ENCODE measurements at places on chromosomes 2 and 18. TPM values are rescaled to one million over a fixed set of nuclear protein-coding genes. Genes with fewer than 3 reads are reported as not detected.

NDUFAF7 gene
- 21.9 TPM for total RNA-seq

SPP2 gene
- total RNA-seq: not detected

TSPYL6 gene
- not detected for total RNA-seq

POTEC gene
- not detected for total RNA-seq

SLC4A5 gene
- 1.2 TPM for total RNA-seq

RAB12 gene
- total RNA-seq: 79.4 TPM

CDKL4 gene
- not detected for total RNA-seq

TOGARAM2 gene
- total RNA-seq: 0.44 TPM

FKBP1B gene
- 4.6 TPM for total RNA-seq

CDK15 gene
- total RNA-seq: not detected

FOXI3 gene
- total RNA-seq: not detected

CRACDL gene
- 29.6 TPM for total RNA-seq

UGP2 gene
- total RNA-seq: 89.5 TPM

MOGAT1 gene
- 0.35 TPM for total RNA-seq

SULT1C4 gene
- total RNA-seq: not detected

ABCG5 gene
- total RNA-seq: not detected

MATN3 gene
- 1.9 TPM for total RNA-seq

TBR1 gene
- total RNA-seq: not detected

MAT2A gene
- 169 TPM for total RNA-seq

RAD51AP2 gene
- not detected for total RNA-seq

LYG2 gene
- not detected for total RNA-seq

VAMP5 gene
- total RNA-seq: 7.4 TPM

ZNF385B gene
- 2.8 TPM for total RNA-seq

UGT1A3 gene
- total RNA-seq: 67.1 TPM

SCN9A gene
- total RNA-seq: 5.2 TPM

HRH4 gene
- total RNA-seq: 0.18 TPM

RTP5 gene
- total RNA-seq: not detected

CLEC4F gene
- total RNA-seq: not detected

SLC11A1 gene
- total RNA-seq: 0.35 TPM

ALKAL2 gene
- not detected for total RNA-seq

HOXD12 gene
- not detected for total RNA-seq

MTIF2 gene
- 44.6 TPM for total RNA-seq

CYP27A1 gene
- 2.0 TPM for total RNA-seq

VRK2 gene
- 32.7 TPM for total RNA-seq

BOK gene
- total RNA-seq: 72.8 TPM

SERPINB5 gene
- total RNA-seq: 25.5 TPM

Data from PC-9 (cell line).